ENCODE measurements at places on chromosomes 4 and X.
A peak's percentile ranks its signal among the peaks of the same experiment; 100 is the strongest.

DNA sequence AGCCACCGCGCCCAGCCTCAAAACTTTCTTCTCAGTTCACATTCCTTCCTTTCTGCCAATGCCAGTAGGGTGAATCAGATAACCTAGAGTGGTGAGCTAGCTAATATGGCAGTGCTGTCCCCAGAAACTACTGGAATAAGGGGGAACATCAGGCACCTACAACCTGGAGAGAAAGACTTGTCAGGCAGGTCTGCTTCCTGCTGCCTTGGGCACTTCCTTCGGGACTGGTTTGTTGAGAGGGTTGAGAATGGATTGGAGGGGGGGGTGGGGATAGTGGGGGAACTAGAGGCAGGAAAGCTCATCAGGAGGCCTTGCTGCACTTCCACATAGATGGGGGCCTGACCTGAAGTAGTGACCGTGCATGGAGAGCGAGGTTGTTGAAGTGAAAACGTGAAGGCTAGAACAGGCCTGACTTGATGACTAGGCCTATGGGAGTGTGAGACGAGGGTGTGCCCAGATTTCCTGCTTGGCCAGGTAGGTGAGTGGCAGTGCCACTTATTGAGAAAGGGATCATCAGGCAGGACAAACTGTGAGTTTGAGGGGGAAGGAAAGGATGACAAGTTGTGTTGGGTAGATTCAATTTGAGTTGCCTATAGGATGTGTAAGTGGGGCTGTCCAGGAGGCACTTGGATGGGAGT, 33.4 kb downstream of the SLC25A5 start:
- DNase-seq = no peak

- DNase-seq = no peak
These were observed 606.0 kb upstream of the PITX2 start for GRCh38 chr4:111228874-111229273.

- DNase-seq = no peak
These were observed 114.9 kb upstream of the MAP3K15 start for GRCh38 chrX:19630228-19630627.

GRCh38 chr4:38856524-38857337, at the start of gene TLR6:
TSS of gene TLR6 (minus strand) at chr4:38856817. CDS start at chr4:38829473, 27,344 bp downstream.
- DNase-seq = peak; percentile 87

DNA sequence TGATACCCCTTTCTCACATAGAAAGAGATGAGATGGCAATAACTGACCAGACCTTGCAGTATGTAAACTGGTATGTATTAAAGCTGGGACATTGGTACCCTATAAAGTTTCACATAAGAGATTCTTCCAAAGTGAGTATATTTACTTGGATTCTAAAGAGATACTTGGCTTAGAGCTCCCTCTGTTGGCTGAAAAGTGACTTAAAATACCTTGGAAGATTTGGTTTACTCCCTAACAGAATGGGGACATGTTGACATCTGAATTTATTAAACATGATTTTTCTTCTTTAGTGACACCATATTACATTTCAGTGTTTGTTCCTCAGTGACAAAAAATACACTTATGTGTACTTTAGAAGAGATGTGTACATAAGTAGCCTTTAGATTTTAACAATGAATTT, 47.9 kb upstream of the RGN start:
- DNase-seq = peak; percentile 6

GRCh38 chr4:159725571-159725970, 622.7 kb downstream of the RAPGEF2 start:
- DNase-seq = no peak
